NCI-H2227 treated with DMSO at 0.1 percent for 48 hours (cell line): ENCODE measurements at places on chromosomes 13 and 19.

DNA sequence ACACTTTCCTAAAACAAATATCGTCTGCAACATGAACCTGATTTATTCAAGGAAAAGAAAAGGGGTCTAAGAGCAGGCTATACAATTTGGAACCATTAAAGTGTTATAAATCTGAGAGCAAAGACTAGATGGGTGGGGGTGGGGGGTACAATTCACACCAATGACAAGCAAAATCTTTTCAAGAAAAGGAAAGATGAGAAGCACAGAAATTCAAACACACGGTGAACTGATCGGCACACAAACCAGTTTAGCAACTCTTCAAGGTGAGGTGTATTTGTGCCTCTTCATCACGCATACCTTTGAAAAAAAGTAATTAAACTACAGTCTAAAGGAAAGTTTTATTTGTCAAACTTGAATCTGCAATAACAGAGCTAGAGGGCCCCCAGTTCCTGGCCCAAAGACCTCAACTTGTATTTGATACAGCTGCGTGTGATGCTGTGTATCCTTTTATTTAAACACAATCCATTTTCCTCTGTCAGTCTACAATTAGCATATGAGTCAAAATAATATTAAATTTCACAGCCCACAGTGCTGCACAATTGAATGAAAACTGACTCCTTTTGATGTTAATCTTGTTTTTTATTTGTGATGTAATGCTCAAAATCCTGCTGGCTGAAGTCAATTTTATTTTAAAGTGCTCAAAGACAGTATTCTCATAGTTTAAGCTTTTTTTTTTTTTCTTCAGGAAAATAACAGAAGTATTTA is 14.2 kb downstream of the EFNB2 start:
- DNase-seq, result no peak

- DNase-seq, result no peak
Observed at GRCh38 chr19:2588081-2588777, 112.3 kb downstream of the GADD45B start.

DNA sequence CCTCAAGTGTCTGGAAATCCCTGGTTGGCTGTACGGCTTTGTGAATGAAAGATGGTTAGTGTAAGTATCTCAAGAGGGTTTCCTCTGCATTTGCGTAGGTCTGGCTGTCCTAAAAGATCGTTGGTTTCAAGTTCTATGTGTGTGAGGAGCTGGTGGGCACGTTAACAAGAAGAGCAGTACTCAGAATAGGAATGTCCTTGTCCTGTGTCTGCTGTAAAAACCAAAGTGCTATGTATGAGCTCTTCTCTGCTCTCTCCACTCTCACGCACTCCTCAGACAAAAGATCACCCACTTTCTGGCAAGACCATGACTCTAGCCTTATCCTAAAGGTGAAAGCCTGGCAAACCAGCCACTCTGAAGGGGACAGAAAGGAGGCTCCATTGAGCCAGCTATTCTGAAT is 39.1 kb downstream of the USP12 start:
- no peak for DNase-seq

DNA sequence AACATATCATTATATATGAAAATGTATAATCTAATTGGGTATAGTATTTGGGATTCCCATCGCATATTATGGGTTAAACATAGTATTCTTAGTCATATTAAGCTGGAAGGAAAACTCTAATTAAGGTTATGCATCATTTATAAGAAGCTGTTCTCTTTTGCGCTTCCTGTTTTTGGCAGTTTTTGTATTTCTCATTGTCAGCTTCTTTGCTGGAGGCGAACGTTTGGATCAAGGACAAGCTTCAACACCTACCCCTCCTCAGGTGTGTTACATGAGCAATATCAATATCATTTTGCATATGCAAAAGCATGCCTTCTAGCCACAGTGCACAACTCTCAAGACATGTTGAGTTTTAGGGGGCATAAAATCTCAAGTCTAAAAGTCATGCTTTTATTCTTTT is 439.8 kb downstream of the TDRD3 start:
- no peak for DNase-seq

- DNase-seq, result no peak
Observed at GRCh38 chr13:77412116-77412635, 85.3 kb upstream of the MYCBP2 start.

DNA sequence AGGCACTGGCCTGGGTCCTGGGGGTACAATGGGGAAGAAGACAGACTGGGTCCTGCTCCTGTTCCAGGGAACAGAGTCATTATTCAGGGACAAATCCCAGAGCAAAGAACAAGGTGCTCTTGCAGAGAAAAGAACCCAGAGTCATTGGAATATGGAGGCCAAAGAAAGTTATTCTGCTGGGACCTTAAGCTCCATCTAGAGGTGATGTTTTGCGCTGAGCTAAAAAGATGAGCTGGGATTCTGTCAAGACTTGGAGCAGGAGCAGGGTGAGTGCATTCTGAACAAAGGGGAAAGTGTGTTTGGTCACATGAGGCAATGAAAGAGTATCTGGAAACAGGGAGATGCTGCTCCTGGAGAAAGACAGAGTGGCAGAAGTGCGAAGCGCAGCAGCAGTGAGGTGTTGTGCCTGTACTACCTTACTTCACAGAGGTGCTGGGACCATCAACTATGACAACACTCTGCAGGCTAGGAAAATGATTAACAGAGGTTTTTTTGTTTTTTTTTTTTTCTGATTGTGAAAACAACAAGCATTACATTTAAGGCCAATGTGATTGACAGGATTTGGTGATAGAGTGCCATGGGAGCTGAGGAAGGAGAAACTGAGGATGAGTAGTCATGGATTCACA is 95.3 kb upstream of the TNFSF11 start:
- no peak for DNase-seq

DNA sequence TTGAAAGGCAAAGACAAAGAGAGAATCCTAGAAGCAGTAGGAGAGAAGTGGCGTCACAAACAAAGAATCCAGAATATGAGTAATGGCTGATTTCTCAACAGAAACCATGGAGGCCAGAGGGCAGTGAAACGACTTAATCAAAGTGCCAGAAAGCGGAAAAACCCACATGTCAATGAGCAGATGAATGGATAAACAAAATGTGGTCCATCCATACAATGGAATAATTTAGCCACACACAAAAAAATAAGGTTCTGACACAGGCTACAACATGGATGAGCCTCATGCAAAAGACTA is 52.2 kb upstream of the RANBP3 start:
- no peak for DNase-seq

GRCh38 chr13:44153496-44153895 is 220.1 kb upstream of the SERP2 start:
- DNase-seq, result no peak

- DNase-seq, result no peak
Observed at GRCh38 chr13:99225078-99225477, 24.4 kb downstream of the UBAC2 start.
